ENCODE measurements at places on chromosomes 4 and X. TPM values are rescaled to one million over a fixed set of nuclear protein-coding genes. Genes with fewer than 3 reads are reported as not detected.

Gene L1CAM
- 179 TPM for polyA plus RNA-seq

Gene CLDN34
- polyA plus RNA-seq: 0.53 TPM

Gene BMPR1B
- 19.2 TPM for polyA plus RNA-seq

Gene GABRA4
- polyA plus RNA-seq: 1.4 TPM

Gene ETFDH
- 30.7 TPM for polyA plus RNA-seq

Gene TLR2
- polyA plus RNA-seq: 1.6 TPM

Gene BMP3
- polyA plus RNA-seq: 2.9 TPM

Gene ADGRG4
- polyA plus RNA-seq: 0.03 TPM

Gene IRS4
- polyA plus RNA-seq: 4.1 TPM

Gene C4orf54
- 0.05 TPM for polyA plus RNA-seq

Gene ZIC3
- polyA plus RNA-seq: 15.6 TPM

Gene CXorf49
- not detected for polyA plus RNA-seq

Gene PGAM4
- polyA plus RNA-seq: 0.45 TPM

Gene SH3BGRL
- 142 TPM for polyA plus RNA-seq

Gene LONRF3
- 2.3 TPM for polyA plus RNA-seq

Gene EDA
- polyA plus RNA-seq: 3.5 TPM

Gene FAM156A
- 47.1 TPM for polyA plus RNA-seq

Gene SRPX
- polyA plus RNA-seq: 7.3 TPM

Gene SHISA3
- 3.4 TPM for polyA plus RNA-seq

Data from spinal cord (tissue), 10 donors.